Substantia nigra (tissue), 51 donors: ENCODE measurements at places on chromosomes 3 and 15.

GRCh38 chr15:40548610-40549009, 16.2 kb downstream of the CCDC32 start:
- DNase-seq: no peak

DNA sequence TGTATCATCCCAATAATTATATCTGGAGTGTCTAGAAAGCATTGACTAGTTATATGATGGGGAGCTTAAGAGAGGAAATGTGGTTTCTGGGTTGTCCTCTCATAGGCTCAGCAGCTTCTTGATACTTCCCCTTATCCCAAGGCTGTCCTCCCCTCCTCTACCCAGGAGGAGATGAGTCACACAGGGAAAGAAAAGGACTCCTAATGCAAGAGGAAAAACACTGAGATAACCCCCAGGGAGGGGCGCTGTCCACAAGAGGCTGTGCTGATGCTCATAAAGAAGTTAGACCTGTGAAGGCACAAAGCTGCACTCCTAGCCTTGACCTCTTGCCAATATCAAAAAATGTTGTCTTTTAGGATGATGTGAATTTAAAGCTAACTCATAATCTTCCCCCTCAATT, 28.8 kb upstream of the GYG1 start:
- DNase-seq: no peak

DNA sequence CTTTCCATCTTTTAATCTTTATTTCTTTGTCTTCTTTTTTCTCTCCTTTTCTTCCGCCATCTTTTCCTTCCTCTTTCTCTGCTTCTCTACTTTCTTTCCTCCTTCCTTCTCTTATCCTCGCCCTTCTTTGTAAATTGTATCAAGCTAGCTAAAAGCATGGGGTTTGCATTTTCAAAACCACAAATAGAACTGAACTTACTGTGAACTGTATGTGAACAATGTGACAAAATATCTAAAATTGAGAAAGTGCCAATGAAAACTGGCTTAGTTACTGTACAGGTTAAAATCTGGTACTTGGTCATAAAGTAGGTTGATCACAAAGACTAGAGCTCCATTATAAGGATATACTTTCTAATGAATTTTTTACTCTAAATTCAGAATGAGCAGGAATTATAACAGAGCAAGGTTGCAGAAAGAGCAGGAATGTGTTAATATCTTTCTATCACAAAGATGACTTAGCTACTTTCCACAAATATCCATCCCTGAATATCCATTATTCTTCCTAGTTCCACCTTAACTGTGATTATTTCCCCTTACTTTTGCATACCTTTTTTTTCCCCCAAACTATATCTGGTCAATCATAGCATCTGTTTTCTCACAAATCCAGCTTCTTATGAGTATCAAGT, 122.4 kb downstream of the LSAMP start:
- no peak for DNase-seq

- DNase-seq: peak; percentile 52
Observed at GRCh38 chr3:52498137-52499054, 3.3 kb downstream of the STAB1 start.

DNA sequence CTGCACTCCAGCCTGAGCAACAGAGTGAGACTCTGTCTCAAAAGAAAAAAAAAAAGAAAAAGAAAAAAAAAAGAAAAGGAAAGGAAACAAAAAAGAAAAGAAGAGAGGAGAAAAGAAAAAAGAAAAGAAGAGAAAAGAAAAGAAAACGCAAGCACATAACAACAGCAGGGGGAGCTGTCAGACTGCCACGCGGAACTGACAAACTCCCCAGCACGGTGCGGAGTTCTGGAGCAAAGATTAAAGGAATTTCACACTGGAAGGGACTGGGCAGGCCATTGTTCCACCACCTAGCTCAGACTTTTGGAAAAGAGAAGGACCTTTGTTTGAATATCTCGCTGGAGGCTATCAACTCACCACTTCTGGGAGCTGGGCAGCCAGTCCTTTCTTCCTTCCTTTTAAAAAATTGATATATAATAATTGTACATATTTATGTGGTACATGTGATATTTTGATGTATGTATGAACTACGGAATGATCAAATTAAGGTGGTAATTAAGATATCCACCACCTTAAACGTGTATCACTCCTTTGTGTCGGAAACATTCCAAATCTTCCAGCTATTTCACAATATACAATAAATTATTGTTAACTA, 40.5 kb downstream of the DPPA2 start:
- DNase-seq: no peak

GRCh38 chr3:183464480-183464879, 36.1 kb upstream of the MCF2L2 start:
- no peak for DNase-seq

- DNase-seq: peak; percentile 16
Observed at GRCh38 chr15:48190932-48191573, 412 bp upstream of the CTXN2 start.

DNA sequence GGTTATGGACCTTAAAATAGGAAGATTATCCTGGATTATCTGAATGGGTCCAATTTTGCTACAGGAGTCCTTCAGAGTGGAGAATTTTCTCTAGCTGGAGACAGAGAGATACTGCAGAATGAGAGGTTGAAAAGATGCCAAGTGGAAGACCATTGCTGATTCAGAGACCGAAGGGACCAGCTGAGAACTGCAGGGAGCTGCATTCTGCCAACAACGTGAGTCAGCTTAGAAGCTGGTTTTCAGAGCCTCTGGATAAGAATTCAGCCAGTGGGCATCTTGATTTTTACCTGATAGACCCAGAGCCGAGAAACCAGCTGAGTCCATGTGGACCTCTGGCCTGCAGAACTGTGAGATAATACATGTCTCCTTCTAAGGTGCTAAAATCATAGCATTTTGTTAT, 234.0 kb downstream of the NR2F2 start:
- no peak for DNase-seq

DNA sequence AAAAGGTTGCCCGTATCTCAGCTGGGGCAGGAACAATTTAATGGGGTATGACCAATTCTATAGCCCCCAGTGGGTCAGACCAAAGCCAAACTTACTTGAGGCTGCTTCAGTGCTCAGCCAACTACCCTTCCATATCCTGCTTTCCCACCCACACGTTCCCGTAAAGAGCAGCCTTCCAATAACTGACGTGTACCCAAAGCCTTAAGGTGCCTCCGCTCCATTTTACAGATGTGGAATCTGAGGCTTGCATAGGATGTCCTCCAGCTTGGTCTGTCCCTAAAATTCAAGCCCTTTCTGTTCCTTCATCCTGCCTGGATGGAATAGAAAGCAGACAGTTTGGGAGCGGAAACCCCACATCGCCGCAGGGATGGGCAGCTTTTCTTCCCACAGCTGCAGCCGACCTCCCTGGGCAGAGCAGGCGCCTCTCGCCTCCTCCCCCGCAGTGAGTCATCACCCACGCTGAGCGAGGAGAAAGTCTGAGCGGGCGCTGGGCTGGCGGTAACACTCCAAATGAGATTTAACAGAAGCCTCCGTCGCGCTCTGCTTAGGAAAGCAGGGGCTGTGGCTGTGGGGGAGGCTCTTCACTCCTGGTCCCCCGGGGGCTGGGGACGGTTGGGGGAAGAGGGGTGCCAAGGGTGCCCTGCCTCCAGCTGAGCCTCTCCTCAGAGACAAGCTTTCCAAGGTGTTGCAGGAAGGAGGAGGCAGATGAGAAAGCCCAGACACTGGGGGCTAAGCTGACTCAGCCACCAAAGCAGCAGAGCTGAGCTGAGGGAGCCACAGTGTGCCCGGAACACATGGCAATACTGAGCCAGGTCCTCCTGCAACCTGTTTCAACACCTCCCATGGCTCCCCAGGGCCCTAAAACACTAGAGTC, 57.8 kb upstream of the HRH1 start:
- DNase-seq: no peak

- DNase-seq: no peak
Observed at GRCh38 chr3:129226374-129226773, 23.0 kb upstream of the COPG1 start.

GRCh38 chr15:96505014-96505413, 174.5 kb downstream of the NR2F2 start:
- DNase-seq: no peak

DNA sequence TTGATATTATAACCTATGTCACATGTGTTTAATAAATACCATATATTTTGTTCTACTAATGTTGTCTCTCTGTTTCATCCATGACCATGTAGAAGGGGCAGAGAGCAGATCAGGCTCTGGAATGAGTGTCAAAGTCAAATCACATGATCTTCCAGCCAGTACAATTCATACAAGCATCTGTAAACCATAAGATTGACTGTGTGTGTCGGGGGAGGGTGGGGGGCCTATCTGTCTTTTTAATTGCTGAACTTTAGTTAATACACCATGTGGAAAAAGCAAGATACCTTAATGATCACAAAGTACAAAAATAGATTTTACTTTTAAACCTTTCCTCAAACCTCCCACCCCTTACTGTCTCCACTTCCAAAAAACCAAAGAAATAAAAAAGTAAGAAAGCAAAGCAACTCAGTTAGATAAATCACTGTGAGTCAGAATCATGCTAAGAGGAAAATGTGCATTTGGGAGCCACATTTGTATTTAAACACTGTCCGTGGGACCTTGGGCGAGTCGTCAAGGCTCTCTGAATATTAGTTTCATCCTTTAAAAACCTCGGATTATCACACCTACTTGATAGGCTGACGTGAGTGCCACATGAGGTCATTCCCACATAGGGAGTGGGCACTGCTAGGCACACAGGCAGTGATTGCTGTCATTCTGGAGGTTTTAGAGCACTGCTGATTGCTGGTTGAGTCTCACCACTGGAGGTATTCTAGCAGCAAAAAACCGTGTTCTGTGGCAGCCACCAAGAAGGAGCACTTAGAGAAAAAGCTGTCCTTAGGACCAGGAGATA, 21.0 kb upstream of the POLR2M start:
- no peak for DNase-seq

- DNase-seq: no peak
Observed at GRCh38 chr3:192082730-192083660, 622.0 kb downstream of the PYDC2 start.

DNA sequence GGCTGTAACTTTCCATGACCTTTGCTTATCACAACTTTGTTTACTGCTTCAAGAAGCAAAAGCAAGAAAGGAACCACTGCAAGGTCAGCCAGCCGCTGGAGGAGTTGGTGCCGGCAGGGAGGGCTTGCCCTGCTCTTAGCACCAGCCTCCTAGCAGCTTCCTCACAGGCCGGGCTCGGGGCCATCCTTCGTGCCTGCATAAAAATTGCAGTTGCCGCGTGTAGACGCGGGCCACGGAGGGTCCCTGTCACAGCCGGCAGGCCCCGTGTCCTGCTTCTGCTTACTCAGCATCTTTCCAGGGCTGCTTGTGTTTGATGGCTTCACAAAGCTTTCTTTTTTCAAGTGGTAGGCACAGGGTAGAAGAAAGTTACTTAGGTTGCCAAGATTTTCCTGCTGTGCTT, 84.4 kb downstream of the PGPEP1L start:
- peak; percentile 56 for DNase-seq

- no peak for DNase-seq
Observed at GRCh38 chr15:50911621-50912020, 3.1 kb downstream of the AP4E1 start.

DNA sequence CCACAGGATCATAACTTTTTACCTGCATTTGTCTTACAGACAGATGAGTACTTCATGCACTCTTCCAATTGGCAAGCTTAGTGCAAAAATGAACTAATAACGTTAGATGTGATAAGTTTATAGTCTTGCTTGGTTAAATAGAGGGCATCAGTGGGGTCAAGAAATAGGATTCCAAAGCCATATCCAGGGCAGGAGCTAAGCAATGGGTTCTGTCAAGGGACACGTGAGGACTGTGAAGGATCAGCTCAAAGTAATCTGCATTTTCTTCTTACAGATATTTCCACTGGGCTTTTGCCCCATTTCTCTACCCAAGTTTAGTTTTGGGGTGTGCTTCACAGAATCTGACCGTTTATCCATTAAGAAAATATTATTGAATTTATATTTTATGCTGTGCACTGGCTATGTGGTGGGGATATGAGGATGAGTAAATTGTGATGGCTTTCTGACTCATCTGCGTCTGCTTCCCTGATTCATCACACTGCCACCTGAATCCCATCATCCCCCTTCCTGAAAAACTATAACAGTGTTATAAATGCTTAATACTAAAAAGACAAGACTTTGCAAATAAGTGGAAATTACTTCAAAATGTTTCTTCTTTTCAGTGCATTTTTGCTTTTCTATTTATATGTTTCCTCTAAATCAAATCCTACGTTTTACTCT, 17.5 kb downstream of the PPP2R3A start:
- no peak for DNase-seq
